ENCODE measurements at places on chromosomes 6 and 20. TPM values are rescaled to one million over a fixed set of nuclear protein-coding genes. Genes with fewer than 3 reads are reported as not detected.
A peak's percentile ranks its signal among the peaks of the same experiment; 100 is the strongest.

FAM184A gene
- 10.4 TPM for total RNA-seq

DNA sequence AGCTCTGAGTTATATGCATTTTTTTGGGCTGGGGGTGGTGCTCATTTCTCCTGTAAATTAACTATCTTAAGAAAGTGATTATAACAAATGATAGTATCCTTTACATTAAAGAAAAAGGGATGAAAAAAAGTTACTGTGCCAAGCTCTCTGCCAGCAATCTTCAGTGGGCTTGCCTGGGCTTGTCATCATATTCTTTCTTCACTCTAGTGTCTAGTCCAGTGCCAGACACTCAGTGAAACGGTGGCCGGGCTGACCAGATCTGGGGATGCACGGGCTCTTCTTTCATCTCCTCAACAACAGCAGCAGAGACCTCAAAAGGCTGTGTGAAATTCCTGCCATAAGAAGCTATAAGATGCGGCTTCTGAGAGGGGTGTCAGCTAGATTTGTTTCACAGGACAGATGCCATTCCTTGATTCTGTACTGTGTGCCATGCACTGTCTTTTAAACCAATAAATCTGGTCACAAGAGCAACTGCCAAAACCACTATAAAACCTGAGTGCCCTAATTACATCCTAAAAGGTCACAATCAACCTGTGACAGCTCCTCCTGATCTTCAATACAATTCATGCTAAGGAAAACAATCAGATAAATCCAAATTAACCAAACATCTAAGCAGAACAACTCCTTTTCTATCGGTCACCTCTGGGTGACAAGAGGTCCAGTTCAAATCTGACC is 12.1 kb downstream of the EXOC2 start:
- peaks cover 11% of the 10 kb centered on the region for H3K36me3 ChIP-seq
- peak overlapping the region; percentile 20 for H3K4me3 ChIP-seq
- DNase-seq: no peak

DNA sequence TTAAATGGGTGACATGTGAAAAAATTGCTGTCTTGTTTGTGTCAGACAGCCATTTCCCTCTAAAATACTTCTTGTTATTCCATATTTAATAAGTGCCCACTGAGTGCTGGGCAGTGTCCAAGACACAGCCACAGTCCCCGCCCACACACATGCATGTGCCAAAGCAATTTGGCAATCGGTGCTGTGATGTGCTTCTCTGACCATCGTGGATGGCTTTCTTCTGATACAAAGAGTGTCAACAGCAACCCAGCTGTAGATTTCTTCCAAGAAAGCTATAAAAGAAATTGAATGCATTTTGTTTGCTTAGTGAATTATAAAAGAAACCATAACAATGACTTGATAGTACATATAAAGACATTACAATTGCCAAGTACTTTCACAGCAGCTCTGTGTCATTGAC is 140.5 kb upstream of the ATXN1 start:
- H3K27me3 ChIP-seq: no peaks in the 10 kb centered on the region
- no peak overlapping the region for H3K4me3 ChIP-seq
- H3K36me3 ChIP-seq: no peaks in the 10 kb centered on the region
- no peaks in the 10 kb centered on the region for H3K4me1 ChIP-seq

GRCh38 chr6:16414205-16414604 is 175.8 kb downstream of the GMPR start:
- H3K4me1 ChIP-seq: no peaks in the 10 kb centered on the region
- no peaks in the 10 kb centered on the region for H3K27me3 ChIP-seq
- DNase-seq: no peak
- no peaks in the 10 kb centered on the region for H3K36me3 ChIP-seq

DNA sequence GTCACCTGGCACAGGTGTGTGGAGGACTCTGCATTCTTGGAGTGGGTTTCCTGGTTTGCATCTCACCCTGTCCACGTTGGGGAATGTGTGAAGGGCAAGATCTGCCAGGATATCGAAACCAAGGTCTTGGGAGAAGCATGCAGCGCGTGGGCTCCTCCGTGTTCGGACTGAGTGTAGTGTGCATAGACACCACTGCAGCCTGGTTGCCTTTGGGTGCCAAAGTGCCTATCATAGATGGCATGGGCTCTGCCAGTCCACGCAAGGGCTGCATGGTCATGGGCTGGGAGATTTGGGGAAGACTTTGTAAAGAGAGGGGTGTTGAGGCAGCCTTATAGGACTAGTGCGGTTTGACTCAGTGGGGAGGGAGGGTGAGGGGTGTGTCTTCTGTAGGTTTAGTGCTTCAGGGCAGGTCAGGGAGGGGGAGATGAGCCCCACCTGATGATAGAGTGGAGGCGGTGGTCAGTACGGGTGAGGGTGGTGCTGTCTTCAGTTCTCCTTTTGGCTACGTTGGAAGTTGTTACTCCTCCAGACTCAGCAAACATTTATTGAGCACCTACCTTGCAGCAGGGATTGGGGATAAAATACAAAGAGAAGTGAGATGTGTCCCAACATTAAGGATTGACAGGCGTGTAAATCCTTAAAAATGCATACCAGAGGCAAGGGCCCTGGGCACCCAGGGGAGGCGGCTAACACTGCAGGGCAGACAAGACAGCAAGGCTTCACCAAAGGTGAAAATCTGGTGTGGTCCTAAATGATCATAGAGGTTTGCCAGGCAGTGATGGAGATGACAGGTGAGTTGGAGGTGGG is 28.3 kb downstream of the DUSP22 start:
- no peak for DNase-seq
- no peak overlapping the region for H3K4me3 ChIP-seq
- no peaks in the 10 kb centered on the region for H3K27me3 ChIP-seq
- H3K36me3 ChIP-seq: peaks cover 14% of the 10 kb centered on the region

DNA sequence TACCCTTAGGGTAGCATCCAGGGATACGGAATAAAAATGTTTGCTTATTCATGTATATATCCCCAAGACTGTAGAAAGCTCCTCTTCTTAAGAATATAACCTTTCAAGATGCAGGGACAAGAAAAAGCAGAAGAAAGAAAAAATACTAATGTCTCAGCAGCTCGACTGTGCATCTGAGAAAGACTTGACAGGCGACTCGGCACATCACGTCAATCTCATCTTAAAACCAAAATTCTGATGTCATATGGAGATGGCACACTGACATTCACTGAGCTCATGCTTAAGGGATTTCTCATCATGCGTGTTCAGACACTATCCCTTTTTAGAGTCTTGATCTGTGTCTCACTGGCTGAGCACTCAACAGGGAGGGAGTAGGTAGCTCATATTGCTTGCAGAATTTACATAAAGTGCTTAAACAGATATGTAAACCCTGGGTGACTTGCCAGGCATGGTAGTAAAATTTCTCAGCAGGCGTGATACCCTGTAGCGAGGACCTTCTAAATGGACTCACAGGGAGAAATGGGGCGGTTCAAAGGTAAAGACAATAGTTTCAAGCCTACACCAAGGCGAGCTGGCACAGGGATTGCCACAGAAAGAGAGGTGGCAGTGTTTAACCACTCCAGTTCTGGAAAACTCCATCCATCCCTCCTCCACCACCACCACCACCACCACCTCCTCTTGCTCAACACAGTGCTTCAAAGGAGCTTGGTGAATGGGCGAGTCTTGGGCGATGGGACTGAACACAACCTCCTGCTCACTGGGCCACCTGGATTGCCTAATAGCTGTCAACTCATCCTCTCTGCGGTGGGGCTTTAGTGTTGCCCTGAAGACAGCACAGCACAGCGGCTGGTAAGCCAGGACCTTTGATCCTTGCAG is 330.5 kb downstream of the TFAP2A start:
- no peaks in the 10 kb centered on the region for H3K27me3 ChIP-seq
- no peaks in the 10 kb centered on the region for H3K36me3 ChIP-seq
- no peak overlapping the region for H3K4me3 ChIP-seq
- H3K27ac ChIP-seq: no peak overlapping the region
- no peak for DNase-seq

GRCh38 chr20:51562027-51562331 is 19.5 kb upstream of the NFATC2 start:
- no peaks in the 10 kb centered on the region for H3K36me3 ChIP-seq
- H3K4me1 ChIP-seq: peaks cover 3% of the 10 kb centered on the region
- peak overlapping the region; percentile 69 for H3K4me3 ChIP-seq
- no peak for DNase-seq

AHCY gene
- 473 TPM for total RNA-seq

DNA sequence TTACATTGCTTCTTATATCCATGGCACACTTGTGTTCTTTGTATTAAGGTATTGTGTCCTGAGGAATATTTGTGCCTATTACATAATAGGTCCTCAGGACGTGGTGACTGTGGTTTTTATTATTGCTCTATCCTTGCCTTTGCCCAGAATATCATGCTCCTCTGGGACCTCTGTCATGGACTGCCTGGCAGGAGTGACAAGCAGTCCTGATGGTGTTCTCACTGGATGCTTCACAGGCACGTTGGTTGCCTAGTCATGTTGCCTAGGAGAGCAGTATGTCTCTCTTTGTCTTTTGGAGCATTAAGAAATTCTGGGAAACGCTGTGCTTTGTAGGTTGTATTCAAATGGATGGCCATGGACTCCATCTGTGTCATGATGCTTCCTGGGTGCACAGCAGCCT is 24.7 kb upstream of the MROH8 start:
- H3K27me3 ChIP-seq: no peaks in the 10 kb centered on the region
- no peak overlapping the region for H3K27ac ChIP-seq
- H3K4me3 ChIP-seq: no peak overlapping the region

DNA sequence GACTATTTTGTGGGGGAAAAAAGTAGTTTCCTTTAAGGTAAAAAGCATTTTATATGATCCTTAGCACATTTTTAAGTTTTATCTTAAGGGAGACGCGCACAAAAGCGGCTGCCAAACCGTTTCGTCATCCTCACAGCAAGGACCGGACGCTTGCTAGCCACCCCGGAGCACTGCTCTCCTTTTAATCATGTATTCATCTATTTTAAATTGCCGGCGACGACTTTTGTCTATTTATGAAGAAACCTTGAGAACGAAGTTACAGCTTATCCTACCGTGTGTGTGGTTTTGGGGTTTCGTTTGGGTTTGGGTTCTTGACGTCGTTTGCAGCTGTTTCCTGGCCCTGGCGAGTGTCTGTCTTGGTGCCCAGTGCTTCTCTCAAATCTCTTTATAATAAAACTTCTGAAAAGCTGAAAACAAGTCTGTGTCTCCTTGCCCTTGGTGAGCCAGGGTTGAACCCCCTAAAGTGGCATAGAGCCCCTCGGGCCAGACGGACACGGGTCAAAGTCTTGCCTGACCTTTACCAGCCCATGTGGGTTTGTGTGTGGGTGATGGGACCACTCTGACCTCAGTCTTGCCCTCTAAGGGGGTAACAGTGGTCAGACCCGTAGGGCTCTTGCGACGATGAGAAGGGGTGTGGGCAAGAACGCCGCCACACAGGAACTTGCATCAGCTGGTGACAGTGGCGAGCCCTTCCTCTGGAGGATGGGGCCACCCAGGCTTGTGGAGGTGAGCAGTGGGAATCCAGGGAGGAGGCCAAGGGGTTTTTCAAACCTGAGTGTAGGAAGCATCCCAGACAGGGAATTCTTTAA is 117.6 kb downstream of the JPH2 start:
- no peaks in the 10 kb centered on the region for H3K36me3 ChIP-seq
- no peak for DNase-seq
- H3K4me3 ChIP-seq: no peak overlapping the region
- no peak overlapping the region for H3K27ac ChIP-seq
- no peaks in the 10 kb centered on the region for H3K4me1 ChIP-seq
- H3K27me3 ChIP-seq: no peaks in the 10 kb centered on the region

DNA sequence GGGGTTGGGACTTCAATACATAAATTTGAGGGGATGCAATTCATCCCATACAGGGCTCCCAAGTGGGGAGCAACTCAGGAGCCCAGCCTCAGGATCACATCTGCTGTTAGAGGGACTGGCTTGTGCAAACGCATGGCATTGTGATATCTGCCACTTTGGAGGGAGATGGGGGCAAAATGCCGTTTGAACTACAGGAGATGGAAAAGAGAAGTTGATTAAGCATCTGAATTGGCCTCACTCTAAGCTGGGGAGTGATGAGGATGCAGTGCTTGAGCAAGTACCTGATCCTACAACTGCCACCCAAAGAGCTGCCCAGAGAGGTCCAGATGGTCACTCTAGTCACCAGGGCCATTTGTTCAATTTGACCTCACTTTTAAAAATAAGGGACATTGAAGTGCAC is 2.0 kb downstream of the LY86 start:
- no peak overlapping the region for H3K27ac ChIP-seq
- DNase-seq: no peak
- H3K4me1 ChIP-seq: no peaks in the 10 kb centered on the region
- H3K4me3 ChIP-seq: no peak overlapping the region

GRCh38 chr6:55578537-55579363 is at the start of gene HMGCLL1:
HMGCLL1 (minus strand) TSS chr6:55579192; CDS start chr6:55579055, 137 bp downstream.
- H3K4me3 ChIP-seq: peak within 1 kb of the TSS; percentile 95
- DNase-seq: peak; percentile 90
- no peak within 1 kb of the TSS for H3K27ac ChIP-seq
- no peaks in the 10 kb centered on the region for H3K4me1 ChIP-seq
- no peaks in the 10 kb centered on the region for H3K27me3 ChIP-seq
- H3K36me3 ChIP-seq: peaks cover under 1% of the 10 kb centered on the region

LTA gene
- total RNA-seq: not detected

DNA sequence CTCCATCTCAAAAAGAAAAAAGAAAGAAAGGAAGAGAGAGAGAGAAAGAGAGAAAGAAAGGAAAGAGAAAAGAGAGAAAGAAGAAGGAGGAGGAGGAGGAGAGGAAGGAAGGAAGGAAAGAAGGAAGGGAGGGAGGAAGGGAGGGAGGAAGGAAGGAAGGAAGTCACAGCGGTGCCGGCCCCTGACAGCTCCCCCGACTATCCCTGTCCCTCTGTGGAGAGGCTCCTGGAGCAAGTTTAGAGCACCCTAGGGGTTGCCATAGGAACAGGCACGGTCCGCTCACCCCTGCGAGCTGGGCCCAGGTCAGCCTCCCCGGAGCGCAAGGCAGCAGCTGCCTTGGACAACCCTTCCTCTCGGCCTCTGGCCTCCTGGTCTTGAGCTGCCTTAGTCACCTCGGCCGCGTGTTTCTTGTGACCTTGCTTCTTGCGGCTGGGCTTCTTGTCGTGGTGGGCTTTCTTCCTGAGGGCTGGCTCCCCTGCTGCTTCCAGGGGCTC is 6.8 kb downstream of the BNIP5 start:
- no peaks in the 10 kb centered on the region for H3K36me3 ChIP-seq
- H3K4me3 ChIP-seq: no peak overlapping the region
- H3K4me1 ChIP-seq: no peaks in the 10 kb centered on the region

- DNase-seq: no peak
- H3K27me3 ChIP-seq: no peaks in the 10 kb centered on the region
- H3K4me1 ChIP-seq: peaks cover 6% of the 10 kb centered on the region
- peaks cover 11% of the 10 kb centered on the region for H3K36me3 ChIP-seq
- H3K4me3 ChIP-seq: no peak overlapping the region
- no peak overlapping the region for H3K27ac ChIP-seq
Observed at GRCh38 chr20:16917636-16918035, 169.5 kb downstream of the OTOR start.
